ENCODE measurements at places on chromosomes 4 and X.

DNA sequence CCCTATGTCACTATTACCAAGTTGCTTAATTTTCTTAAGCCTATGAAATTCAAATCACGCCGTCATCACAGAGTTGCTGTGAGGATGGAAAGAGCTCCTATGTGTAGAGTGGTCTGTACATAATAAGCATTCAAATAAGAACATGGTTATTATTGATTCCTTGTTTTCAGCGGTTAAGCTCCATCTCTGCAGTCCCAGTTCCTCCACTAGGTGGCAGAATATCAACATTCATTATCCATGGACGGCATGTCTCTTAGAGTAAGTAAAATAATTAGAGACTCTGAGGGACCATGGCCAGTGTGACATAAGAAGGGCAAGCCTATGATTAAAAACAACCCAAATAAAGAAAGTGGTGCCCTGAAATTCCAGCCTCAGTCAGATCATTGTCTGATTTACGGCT is 132.5 kb upstream of the NHS start:
- DNase-seq: peak; percentile 69

- no peak for DNase-seq
Observed at GRCh38 chr4:41569961-41570360, 32.0 kb downstream of the LIMCH1 start.

DNA sequence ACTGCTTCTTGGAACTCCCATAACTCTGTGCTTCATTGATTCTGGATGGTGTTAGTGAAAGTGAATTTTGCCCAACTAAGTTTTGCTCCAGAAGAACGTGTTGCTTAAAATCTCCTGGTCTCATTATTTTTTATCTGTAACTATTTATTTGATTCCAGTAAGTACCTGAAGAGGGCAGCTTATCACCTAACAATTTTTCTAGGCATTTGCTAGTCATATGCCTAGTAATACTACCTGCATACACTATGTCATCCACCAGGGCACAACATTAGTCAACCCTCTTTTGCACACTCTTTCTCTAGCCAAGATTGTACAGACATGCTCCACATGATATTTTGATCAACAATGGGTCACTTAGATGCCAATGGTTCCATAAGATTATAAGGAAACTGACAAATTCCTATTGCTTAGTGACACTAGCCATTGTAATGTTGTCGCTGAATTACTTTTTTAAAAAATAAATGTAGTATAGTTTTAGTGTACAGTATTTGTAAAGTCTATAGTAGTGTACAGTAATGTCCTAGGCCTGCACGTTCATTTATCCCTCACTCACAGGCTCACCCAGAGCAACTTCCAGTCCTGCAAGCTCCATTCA is 499.9 kb upstream of the AADAT start:
- peak; percentile 9 for DNase-seq

GRCh38 chrX:45385757-45386156 is 185.1 kb upstream of the DIPK2B start:
- no peak for DNase-seq

GRCh38 chrX:103073467-103073866 is 9.5 kb upstream of the BEX1 start:
- no peak for DNase-seq

GRCh38 chrX:136754651-136755050 is 26.1 kb downstream of the ARHGEF6 start:
- no peak for DNase-seq

DNA sequence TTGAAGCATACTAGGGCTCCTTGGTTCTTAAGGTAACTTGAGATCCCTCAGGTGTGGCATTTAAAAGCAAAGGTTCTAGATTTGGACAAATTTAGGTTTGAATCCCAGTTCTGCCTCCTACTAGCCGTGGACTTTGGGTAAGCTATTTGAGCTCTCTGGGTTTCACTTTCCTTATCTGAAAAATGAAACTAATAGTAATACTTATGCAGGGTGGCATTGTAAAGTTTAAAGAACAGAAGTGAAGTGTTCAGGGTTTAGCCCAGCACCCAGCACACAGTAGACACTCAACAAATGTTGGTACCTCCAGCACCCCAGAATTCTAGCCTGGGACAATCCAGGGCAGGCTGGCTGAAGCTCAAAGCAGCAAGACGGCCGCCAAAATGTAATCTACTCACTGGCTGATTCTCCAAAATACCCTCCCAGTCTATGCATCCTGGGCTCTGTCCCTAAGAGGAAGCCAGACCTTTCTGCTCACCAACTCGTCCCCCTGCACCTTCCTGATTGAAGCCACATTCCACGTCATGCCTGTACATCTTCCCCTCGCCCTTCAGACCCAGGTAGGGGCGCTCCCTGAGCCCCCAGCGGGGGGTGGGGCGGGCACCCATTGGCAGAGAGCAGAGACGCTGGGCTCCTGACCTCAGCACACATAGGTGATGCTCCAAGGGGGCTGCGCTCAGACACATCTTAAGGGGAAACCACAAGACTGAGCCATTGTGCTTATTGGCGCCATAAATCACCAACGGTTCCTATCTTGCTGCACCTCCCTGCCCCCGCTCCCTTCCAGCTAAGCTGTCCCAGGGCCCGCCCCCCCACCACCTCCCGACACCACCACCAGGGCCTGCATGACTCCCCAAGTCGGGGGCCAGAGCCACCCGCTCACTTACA is 160.6 kb downstream of the BCOR start:
- no peak for DNase-seq

DNA sequence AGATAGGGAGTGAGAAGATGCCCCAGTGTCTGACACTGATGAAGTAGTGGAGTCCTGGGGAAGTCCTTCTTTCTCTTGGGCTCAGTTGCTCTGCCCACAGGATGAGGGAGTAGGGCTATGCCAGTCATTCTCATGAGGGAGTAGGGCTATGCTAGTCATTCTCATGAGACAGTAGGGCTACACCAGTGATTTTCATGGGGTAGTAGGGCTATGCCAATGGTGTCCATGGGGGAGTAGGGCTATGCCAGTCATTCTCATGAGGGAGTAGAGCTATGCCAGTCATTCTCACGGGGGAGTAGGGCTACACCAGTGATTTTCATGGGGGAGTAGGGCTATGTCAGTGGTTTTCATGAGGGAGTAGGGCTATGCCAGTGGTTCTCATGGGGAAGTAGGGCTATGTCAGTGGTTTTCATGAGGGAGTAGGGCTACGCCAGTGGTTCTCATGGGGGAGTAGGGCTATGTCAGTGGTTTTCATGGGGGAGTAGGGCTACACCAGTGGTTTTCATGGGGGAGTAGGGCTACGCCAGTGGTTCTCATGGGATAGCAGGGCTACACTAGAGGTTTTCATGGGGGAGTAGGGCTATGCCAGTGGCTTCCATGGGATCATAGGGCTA is 43.3 kb upstream of the SOD3 start:
- DNase-seq: no peak

- no peak for DNase-seq
Observed at GRCh38 chr4:73856518-73856917, 3.4 kb downstream of the PF4V1 start.

DNA sequence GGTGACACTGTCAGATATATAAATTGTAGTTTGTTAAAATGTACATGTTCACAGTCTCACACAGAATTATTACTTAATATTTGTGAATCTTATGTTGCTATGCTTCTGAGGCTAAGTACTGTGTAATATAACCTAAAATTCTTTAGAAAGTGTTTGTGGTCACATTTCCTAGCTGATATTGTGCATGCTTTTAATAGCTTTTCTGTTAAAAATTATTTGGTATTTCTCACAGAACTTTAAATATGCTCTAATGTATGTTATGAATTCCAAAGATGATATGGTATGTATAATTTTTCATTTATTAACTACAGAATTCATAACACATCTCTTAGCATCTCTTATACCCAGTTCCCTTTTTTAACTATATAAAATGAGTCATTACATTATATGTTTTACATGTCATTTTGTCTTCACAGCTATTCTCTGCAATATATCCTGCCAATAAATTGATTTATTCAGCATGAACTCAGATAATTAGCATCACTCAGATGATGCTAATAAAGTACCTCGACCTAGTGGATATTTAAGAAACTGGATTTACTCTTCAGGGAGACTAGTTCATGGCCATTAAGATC is 9.3 kb downstream of the PTPN13 start:
- no peak for DNase-seq

GRCh38 chrX:119190091-119190681 is 45.9 kb upstream of the PGRMC1 start:
- DNase-seq: no peak

GRCh38 chr4:73257234-73257633 is 1.4 kb downstream of the ANKRD17 start:
- DNase-seq: peak; percentile 89

GRCh38 chrX:39897741-39898097 is 200.0 kb downstream of the BCOR start:
- no peak for DNase-seq

DNA sequence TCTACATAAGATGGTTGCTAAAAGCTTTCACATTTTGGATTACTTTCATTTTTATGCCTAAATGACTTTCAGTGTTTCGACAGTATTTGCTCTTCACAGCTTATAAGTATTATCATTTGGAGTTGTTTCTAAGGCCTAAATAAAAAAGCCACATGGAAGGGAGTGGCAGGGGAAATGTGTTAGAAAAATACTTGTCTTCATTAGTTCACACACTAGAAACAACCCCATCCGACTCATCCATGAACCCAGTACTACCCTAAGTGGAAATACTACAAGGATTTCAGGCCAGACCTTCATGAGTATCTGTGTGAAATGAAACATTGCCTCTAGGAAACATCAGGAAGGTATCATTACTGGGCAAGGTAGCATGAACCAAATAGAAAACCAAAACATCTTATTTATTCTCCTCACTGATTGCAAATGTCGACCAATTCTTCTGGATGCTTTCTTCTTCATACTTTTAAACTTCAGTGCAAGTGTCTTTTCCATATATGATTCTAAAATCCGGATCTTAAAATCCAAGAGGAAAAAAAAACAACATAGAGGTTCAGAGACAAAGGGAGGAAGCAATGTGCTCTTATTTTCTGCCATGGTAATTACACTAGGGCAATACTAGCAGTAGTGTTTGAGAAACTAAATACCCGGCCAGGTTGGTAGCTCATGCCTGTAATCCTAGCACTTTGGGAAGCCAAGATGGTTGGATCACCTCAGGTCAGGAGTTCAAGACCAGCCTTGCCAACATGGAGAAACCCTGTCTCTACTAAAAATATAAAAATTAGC is 349.4 kb downstream of the ARHGAP24 start:
- no peak for DNase-seq

DNA sequence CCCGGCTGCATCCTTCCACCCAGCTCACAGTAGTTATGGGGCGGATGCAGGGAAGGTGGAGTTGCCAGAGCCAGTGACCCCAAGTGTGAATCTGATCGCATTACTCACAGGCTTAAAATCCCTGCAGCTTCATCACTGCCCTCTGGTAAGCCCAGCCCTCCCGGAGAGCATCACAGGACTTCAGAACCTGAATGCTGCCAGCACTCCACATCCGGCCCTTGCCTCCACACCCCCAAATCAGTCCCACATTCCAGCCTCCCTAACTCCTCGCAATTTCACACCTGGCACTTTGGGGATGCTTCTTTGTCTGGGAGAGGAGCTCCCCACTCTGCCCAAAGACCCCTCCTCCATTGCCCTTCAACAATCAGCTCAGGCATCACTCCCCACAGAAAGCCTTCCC is 15.6 kb downstream of the RASL11B start:
- no peak for DNase-seq

DNA sequence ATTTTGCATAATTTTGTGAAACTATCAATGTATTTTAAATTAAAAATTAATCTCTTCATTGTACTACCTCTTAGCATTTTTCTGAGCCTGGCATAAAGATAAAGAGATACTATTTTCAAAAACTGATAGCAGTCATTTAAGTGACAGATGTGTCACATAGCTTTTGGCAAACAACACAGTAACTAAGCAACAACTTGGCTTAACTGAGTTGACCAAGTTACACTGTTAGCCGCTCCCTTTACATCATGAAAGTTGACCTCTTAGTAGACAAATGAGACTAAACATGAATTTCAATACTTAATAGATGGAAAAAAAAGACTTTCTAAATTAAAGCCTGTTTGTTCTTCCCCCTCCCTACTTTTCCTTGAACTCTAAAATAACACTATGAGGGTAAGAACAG is 62.0 kb downstream of the ATP8A1 start:
- DNase-seq: no peak

- DNase-seq: no peak
Observed at GRCh38 chrX:78066110-78066509, 37.9 kb upstream of the PGK1 start.

GRCh38 chr4:185210102-185210981 is 944 bp downstream of the SNX25 start:
- peak; percentile 28 for DNase-seq

GRCh38 chr4:116088771-116089170 is 975.4 kb upstream of the NDST4 start:
- no peak for DNase-seq

- DNase-seq: no peak
Observed at GRCh38 chr4:95170176-95170575, 378.6 kb downstream of the UNC5C start.

DNA sequence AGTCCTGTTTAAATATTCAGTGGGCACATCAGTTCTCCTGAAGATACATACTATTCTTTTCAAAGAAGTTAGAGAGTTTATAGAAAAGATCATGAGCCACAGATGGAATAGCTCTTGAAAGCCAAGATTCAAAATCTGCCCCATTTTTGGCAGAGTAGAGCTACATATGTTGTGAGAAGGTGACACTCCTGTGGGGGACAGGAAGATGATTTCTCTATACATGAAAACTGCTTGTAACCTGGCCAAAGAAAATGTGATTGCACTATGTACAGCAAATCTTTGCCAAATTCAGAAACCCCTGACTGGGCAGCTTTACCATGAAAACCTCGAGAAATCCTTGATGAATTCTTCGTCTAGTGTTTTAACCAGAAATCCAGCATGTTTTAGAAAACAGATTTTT is 44.9 kb downstream of the GPM6A start:
- DNase-seq: no peak

- no peak for DNase-seq
Observed at GRCh38 chrX:66410806-66411205, 228.1 kb downstream of the EDA2R start.

GRCh38 chrX:154714925-154715324 is 36.0 kb downstream of the GAB3 start:
- peak; percentile 18 for DNase-seq

GRCh38 chr4:37675587-37676290 is 10.4 kb downstream of the RELL1 start:
- no peak for DNase-seq

- no peak for DNase-seq
Observed at GRCh38 chr4:142850478-142850877, 4.4 kb upstream of the INPP4B start.

DNA sequence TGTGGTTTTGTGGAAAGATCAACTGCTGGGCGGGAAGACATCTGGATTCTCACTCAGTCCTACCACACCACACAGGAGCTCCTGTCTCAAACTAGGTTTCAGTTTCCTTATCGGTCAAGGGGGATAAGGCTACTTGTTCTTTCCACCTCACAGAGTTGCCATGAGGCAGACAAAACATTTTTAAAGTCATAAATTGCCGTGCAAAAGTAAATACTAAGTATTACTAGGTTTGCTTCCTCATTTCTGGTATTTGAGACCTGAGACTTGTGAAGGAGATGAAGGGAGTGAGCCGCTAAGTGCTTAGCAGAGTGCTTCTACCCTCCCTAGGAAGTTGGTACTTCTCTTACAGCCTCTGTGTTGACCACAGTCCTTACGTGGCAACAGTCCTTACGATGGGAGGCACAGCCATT is 1.5 kb downstream of the LAP3 start:
- no peak for DNase-seq
